ENCODE measurements at places on chromosomes 16 and 17. TPM values are rescaled to one million over a fixed set of nuclear protein-coding genes. Genes with fewer than 3 reads are reported as not detected.

SLC6A2 gene
- not detected for total RNA-seq

PPY gene
- not detected for total RNA-seq

GRCh38 chr17:48925991-48926342, 17.8 kb downstream of the UBE2Z start:
- H3K36me3 ChIP-seq: peaks cover 27% of the 10 kb centered on the region
- H3K27ac ChIP-seq: no peak overlapping the region
- H3K4me3 ChIP-seq: no peak overlapping the region
- H3K4me1 ChIP-seq: no peaks in the 10 kb centered on the region
- DNase-seq: no peak

- H3K4me1 ChIP-seq: no peaks in the 10 kb centered on the region
- H3K4me3 ChIP-seq: no peak overlapping the region
- H3K27me3 ChIP-seq: no peaks in the 10 kb centered on the region
- no peaks in the 10 kb centered on the region for H3K36me3 ChIP-seq
- no peak for DNase-seq
These were observed 43.0 kb upstream of the MYOCD start for GRCh38 chr17:12622726-12623125.

GRCh38 chr16:57906382-57907316, 64.3 kb downstream of the CNGB1 start:
- H3K36me3 ChIP-seq: no peaks in the 10 kb centered on the region
- H3K4me1 ChIP-seq: no peaks in the 10 kb centered on the region
- no peak for DNase-seq

DNA sequence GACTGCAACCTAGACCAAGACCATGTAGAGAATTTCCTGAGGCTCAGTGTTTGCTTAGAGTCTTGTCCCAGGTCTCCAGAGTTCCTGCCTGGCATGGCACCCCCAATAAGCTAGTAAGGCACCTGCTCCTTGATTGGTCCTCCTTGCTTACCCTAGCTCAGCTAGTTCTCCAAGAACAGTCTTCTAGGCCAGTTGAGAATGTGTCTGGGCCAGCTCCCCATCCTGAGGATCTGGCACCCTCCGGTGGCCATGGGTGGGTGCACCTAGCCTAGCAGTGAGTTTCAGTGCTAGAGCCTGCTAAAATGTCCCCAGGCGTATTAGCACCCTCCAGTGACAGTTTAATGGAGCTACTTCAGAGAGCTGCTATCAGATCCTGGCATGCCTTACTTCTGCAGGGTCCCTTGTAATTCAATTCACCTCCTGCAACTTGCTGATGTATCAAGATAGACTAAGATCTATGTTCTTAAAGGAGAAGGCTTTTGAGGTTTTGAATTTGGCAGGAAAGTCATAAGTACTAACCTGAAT, 44.4 kb upstream of the MED13 start:
- no peak overlapping the region for H3K27ac ChIP-seq
- peak; percentile 77 for DNase-seq
- no peaks in the 10 kb centered on the region for H3K27me3 ChIP-seq
- no peaks in the 10 kb centered on the region for H3K36me3 ChIP-seq

GRCh38 chr17:77884967-77885641, 73.4 kb upstream of the TNRC6C start:
- DNase-seq: no peak
- no peak overlapping the region for H3K4me3 ChIP-seq
- H3K36me3 ChIP-seq: no peaks in the 10 kb centered on the region
- H3K27ac ChIP-seq: no peak overlapping the region
- peaks cover 15% of the 10 kb centered on the region for H3K27me3 ChIP-seq
- H3K4me1 ChIP-seq: peaks cover 21% of the 10 kb centered on the region

- H3K4me3 ChIP-seq: no peak overlapping the region
- H3K4me1 ChIP-seq: no peaks in the 10 kb centered on the region
- no peaks in the 10 kb centered on the region for H3K27me3 ChIP-seq
- H3K27ac ChIP-seq: no peak overlapping the region
- DNase-seq: no peak
- H3K36me3 ChIP-seq: peaks cover 12% of the 10 kb centered on the region
These were observed 28.9 kb downstream of the ZDHHC7 start for GRCh38 chr16:84982434-84982833.

DNA sequence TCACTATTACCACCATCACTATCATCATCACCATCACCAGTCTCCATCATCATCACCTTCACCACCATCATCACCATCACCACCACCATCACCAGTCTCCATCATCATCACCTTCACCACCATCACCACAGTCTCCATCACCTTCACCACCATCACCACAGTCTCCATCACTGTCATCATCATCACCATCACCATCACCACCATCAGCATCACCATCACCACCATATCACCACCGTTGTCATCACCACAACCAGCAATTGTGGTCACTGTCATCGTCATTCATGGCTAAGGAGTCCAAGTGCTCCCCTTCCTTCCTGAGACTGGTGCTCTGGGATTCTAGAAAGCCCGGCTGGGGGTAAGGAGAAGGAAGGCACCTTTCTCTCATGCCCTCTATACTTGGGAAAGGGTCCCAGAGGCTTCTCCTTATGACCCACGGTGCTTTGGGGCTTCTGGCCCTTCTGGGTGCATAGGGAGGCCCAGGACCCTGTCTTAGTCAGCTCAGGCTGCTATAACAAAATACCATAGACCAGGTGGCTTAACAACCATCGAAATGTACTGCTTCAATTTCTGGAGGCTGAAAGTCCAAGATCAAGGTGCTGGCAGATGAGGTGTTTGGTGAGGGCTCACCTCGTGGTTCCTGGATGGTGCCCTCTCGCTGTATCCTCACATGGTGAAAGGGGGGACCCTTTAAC, 93.4 kb upstream of the GSE1 start:
- DNase-seq: no peak
- H3K4me1 ChIP-seq: no peaks in the 10 kb centered on the region
- no peaks in the 10 kb centered on the region for H3K27me3 ChIP-seq
- no peaks in the 10 kb centered on the region for H3K36me3 ChIP-seq
- no peak overlapping the region for H3K4me3 ChIP-seq

DNA sequence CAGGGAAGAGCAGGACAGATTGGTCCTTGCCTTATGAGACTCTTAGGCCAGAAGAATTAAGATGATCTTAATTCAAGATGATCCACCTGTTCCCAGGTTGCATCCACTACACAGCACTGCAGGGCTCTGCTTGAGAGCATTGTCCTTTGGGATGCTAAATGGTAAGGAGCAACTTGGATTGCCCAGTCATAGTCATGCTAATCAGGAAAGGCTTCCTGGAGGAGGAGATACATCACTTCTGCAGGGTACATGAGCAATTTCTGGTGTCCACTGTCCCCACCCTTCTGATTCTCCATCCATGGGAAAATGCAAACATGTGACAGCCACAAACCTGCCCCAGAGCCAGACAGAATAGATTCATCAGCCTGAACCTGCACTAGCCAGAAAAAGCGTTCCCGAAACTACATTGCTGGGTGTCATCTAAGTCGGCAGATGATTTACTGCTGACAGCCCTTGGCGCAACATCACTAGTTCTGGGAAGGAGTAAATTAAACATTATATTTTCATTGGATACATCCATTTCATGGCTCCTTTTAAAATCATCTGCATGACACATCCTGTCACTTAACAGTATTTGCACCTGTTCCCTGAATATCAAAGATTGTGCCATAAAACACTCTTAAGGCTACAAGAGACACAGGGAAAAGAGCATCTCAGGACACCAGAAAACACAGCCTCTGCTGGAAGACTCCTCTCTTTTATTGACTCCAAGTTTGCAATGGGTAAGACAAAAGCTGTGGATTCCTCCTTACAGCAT, 282.2 kb downstream of the MAF start:
- no peaks in the 10 kb centered on the region for H3K27me3 ChIP-seq
- H3K27ac ChIP-seq: no peak overlapping the region
- peaks cover 5% of the 10 kb centered on the region for H3K4me1 ChIP-seq
- DNase-seq: no peak

GRCh38 chr17:4411201-4411600, 22.5 kb upstream of the SPNS3 start:
- H3K27me3 ChIP-seq: no peaks in the 10 kb centered on the region
- H3K36me3 ChIP-seq: no peaks in the 10 kb centered on the region
- H3K4me1 ChIP-seq: peaks cover 4% of the 10 kb centered on the region
- H3K27ac ChIP-seq: no peak overlapping the region
- no peak for DNase-seq

DNA sequence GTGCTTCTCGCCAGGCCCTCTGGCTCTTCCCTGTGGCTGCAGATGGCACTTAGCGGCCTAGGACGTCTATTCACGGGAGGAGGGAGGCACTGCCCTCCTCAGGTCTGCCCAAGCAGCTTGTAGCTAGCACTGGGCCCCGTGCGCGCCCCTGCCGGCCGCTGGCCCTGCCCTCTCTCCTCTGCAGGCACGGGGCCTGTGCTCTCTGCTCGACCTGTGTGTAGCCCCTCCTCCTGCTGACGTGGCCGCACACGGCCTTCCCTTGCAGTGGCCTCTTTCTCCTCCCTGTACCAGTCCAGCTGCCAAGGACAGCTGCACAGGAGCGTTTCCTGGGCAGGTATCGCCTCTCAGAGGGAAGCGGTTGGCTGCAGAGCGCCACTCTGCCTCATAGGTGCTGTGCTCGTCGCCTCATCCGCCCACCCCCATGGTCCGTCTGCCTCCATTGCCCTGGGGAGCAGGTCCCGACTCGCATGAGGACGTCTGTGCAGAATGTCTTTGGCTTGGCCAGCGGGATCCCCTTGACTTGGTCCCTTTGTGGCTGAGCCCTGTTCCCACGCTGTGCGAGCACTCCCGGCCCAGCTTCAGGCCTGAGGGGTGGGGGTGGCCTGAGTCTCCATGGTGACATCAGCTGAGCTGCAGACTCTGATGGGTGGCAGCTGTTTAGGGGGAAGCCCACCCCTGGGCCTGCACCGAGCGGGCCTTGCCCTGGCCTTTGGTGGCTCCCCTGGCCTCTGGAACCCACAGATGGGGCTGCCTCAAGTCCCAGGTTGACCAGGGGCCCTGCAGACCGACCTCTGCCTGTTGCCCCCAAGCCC, 34.6 kb downstream of the TSC2 start:
- no peaks in the 10 kb centered on the region for H3K4me1 ChIP-seq
- H3K4me3 ChIP-seq: no peak overlapping the region
- peaks cover 2% of the 10 kb centered on the region for H3K36me3 ChIP-seq
- no peaks in the 10 kb centered on the region for H3K27me3 ChIP-seq
- no peak for DNase-seq
